Activated CD8-positive, alpha-beta memory T cell treated with anti-CD3 and anti-CD28 coated beads for 48 hours (primary cell): ENCODE measurements at places on chromosomes 1 and 21.

- DNase-seq = no peak
Measured at GRCh38 chr1:246427611-246428010, 79.5 kb downstream of the SMYD3 start.

DNA sequence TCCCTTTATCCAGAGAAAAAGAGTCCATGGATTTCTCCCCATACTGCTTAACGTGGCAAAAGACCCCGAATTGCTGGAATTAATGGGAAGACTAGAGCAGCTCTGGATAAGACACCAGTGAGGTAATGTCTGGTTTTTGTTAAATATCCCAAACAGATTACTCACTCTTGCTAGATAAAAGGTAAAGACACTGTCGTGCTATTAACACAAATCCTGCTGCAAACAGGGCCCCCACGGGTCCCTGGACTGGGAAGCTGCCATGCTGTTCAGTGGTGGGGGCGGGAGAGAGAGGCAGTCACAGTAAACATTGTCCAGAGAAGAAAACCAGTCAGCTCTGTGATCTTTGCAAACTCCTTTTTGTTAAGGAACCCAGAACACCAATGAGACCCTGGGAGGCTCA lies 15.2 kb upstream of the SRP9 start:
- no peak for DNase-seq

DNA sequence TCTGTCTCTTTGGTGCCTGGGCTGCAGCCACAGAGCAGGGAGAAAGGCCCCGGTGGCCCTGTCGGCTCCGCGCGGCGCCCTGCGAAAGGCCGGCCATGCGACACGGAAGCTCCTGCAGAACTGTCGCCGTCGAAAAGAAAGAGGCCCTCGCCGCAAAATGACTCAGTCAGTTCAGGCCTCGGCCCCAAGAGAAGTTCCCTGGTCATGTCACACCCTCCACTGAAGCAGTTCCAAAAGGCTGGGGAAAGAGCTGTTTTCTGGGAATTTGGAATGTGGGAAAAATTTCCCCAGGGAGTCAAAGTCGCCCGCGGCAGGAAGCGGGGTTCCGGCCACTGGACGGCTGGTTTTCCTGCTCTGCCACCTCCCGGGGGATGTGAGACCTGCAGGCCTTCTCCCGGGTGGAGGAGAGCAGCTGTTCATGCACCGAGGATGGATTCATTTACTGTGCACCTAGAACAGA lies 115.8 kb upstream of the ZNF678 start:
- no peak for DNase-seq

DNA sequence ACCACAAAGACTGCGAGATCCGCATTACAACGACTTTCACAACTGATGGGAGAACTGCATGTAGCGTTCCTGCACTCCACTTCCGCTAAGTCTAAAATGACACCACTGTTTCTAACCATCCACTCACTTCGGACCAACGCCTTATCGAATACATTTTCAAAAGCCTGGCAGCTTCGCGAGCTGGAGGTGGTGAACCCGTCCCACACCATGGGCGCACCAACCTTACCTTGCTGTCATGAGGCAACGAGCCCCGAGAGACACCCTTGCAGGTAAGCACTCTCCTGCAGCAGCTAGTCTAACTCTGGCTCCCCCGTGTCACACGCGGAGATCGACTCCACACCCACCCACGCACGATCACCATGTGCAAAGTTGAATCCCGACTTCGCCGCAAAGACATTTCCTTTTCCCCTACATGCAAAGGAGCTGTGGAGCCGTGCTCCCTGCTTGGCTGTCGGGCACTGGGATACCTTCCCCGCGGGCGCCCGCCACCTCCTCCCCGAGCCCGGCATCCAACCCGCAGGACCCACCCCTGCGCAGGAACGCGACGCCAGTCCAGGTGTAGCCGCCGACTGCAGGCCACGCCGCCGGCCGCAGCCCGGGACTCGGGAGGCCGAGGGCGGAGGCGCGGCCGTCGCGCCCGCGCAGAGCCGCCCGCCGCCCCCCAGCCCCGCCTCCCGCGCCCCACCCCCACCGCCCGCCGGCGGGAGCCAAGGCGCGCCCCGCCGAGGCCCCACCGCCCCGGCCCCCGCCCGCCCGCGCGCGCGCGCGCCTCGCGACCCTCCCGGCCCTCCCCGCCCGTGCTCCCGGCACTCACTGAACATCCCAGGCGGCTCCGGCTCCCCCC lies 629 bp downstream of the TAF5L start:
- DNase-seq = peak; percentile 36

- DNase-seq = no peak
Measured at GRCh38 chr1:36174713-36175112, 18.8 kb downstream of the MAP7D1 start.
